Activated CD4-positive, alpha-beta T cell treated with anti-CD3 and anti-CD28 coated beads for 48 hours (primary cell): ENCODE measurements at places on chromosomes 7 and 10.

DNA sequence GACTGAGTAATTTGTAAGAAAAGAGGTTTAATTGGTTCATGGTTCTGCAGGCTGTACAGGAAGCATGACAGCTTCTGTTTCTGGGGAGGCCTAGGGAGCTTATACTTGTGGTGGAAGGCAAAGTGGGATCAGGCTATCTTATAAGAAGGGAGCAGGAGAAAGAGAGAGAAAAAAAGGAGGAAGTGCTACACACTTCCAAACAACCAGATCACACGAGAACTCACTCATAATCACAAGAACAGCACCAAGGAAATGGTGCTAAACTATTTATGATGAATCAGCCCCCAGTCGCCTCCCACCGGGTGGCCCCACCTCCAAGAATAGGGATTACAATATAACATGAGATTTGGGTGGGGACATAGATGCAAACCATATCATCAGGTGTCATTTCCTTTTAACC lies 89.1 kb upstream of the KCNMA1 start:
- DNase-seq: no peak

GRCh38 chr7:82675396-82675795 lies 231.8 kb upstream of the CACNA2D1 start:
- no peak for DNase-seq

GRCh38 chr10:23199768-23200511 lies 7.8 kb downstream of the PTF1A start:
- no peak for DNase-seq

DNA sequence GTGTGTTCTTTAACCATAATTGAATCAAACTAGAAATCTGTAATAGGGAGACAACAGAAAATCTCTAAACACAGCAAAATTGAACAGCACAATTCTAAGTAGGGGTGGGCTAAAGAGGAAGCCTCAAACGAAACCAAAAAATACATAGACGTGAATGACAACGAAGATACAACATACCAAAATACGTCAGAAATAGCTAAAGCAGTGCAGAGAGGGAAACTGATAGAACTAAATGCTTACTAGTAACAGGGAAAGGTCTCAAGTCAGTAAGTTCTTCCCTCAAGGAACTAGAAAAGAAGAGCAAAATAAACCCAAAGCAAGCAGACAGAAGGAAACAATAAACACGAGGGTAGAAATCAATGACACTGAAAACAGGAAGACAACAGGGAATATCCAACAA lies 19.1 kb downstream of the RPP38 start:
- no peak for DNase-seq

GRCh38 chr7:89549768-89550167 lies 604.5 kb upstream of the STEAP1 start:
- no peak for DNase-seq

DNA sequence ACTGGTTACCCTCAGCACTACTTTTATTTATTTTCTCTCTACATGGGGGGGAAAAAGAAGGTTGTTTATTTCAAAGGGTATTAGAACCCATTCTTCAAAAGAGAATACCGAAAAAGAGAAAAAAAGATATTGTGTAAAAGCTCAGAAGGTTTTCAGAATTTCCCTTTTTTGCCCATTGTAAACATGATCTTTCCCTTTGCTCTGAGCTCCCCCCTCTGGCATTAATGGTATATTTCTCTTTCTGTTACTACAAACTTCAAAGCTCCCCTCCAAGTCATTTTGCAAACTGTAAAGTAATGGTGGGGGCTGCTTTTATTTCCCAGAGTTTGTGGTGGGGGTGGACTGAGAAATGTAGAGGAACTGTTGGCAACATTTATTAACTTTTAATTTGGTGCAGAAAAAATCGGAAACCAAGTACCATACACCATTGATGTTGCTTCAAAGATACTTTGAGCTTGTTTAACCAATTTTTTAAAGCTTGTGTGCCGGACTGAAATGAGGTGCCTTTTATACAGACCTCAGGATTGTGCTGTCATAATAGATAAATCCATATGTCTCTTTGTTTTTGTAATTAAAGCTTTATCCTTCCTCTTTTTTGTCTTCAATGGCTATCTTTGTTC lies 181.5 kb downstream of the EXOC4 start:
- DNase-seq: no peak

- no peak for DNase-seq
Measured at GRCh38 chr10:17413876-17414275, 40.5 kb downstream of the ST8SIA6 start.

DNA sequence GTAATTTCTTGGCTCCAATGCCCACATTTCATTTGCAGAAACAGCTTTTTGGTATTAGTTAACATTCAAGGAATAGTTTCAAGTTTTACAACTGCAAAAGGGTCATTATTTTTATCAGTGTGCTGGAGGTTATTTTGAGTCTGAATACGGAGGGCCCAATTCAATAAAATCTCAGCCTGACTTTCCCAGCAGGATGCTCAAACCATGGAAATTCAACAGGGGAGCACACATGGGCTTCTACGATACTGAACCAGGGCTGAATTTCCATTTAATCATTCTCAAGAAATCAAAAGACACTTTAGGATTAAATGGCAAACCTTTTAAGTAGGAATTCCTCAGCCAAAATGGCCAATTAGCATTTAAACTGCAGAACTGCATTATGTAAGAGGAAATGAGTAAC lies 700.9 kb upstream of the ANKRD30A start:
- DNase-seq: no peak

- no peak for DNase-seq
Measured at GRCh38 chr10:36114913-36115312, 472.8 kb upstream of the FZD8 start.

DNA sequence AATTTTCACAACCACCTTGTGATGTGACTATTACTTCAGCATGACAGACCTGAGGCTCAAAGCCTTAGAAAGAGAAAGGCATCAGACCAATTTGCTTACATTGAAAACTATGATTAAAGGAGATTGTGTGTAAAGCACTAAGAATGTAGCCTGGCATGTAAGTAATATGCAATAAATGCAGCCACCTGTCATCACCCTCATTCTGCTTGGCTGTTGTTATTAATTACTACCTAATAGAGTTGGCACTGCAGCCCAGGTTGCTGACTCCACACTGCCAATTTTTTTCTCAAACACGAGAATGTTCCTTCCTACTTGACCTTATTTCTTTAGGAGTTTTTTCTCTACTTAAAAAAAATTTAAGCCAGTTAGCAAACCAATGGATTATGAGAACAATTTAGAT lies 61.2 kb upstream of the NPVF start:
- no peak for DNase-seq

- no peak for DNase-seq
Measured at GRCh38 chr7:96689414-96689813, 20.2 kb downstream of the SEM1 start.

GRCh38 chr7:45176091-45176490 lies 18.5 kb downstream of the RAMP3 start:
- DNase-seq: no peak

GRCh38 chr7:80145780-80146422 lies 11.3 kb downstream of the GNAI1 start:
- no peak for DNase-seq

GRCh38 chr10:88388324-88388723 lies 194.8 kb downstream of the RNLS start:
- DNase-seq: no peak

- no peak for DNase-seq
Measured at GRCh38 chr7:13262929-13263530, 575.6 kb downstream of the ARL4A start.

GRCh38 chr7:52592698-52593097 lies 442.7 kb upstream of the POM121L12 start:
- no peak for DNase-seq

DNA sequence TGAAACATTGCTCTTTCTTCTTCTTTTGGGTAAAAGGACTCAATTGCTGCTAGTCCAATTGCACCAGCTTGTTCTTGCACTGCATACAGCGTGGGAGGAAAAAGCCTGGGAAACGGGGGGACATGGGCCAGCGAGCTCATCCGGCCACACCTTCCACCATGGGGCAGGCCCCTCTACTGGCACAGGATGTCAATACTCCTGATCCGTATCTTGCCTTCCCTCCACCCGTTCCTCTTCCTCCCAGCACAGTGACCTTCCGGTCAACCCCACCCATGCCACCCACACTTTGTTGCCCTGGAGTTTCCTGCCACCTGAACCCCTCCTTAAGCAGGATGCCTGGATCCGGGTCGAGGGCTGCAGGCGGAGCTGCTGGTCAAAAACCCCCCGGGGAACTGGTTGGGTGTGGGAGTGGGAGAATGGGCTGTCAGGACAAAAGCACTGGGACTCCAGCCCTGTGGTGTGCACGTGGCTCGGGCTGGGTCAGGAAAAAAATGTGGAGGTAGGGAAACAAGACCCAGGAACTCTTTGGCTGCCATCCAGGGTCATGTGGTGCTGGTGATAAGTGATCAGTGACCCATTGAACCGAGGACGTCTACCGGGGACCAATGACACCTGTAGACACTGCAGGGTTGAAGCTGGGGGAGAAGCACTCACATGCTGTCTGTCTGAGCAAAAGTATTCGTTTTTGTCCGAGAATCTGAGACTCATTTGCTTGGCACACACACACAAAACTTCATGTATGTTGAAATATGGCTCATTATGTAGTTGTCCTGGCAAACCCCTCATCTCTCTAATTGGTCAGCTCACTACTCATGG lies 8.1 kb downstream of the IL2RA start:
- DNase-seq: no peak

GRCh38 chr7:2269991-2270460 lies 28.0 kb downstream of the NUDT1 start:
- DNase-seq: no peak
